ENCODE measurements at places on chromosomes 7 and 10.

GRCh38 chr7:124426621-124427020 is 339.0 kb downstream of the GPR37 start:
- DNase-seq, result no peak

DNA sequence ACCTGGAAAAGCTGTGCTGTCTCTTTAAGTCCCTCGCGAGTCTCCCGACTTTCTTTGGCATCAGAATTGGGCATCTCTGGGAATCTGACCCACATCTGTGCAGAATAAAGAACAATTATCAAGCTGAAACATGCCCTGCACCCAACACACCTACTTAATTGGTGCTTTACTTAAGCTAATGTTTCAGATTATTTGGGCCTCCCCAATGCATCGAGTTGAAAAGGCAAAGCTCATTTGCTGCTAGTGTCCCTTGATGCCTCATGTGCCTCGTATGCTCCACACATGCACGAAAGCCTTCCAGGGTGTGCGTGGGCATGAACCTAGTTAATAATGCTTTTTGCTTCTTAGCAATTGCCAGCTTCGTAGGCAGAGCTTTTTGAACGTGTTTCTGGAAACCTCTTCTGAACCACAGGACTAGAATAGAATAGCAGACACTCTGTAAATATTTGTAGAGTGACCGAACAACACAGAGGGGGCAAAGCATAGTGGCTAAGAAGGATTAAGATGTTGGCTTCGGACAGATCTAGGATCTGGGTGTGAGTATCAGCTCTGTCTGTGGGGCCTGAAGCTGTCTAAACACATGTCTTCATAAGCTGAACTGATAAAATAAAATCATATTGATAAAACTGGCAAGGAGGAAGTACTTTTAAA is 26.7 kb upstream of the FGFR2 start:
- DNase-seq, result no peak

DNA sequence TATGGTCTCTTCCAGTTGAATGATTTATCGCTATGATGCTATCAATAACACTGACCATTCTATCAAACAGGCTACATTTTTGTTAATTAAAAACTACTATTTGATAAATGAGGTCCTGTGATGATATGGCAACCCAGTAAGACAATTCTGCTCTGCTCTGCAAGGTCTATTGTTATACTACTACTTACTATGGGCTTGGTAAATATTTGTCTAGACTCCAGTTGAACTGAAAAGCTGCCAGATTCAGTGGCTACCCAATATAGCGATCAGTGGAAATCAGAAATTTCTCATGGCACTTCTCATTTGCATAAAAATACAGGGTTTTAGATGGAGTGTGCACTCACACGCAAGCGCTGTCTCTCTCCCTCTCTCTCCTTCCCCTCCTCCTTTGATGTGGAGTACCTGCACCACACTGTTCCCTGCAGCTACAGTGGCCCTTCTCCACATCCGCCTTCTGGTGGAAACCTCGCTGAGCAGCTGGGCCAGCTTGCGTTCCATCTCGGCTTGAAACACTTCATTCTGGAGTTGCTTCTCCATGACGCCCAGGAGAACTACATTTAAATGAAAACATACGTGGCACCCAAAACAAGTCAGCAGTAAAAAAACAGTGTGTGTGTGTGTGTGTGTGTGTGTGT is 77.9 kb downstream of the KIAA1549 start:
- DNase-seq, result no peak

- no peak for DNase-seq
Observed at GRCh38 chr7:77985232-77985973, 186.8 kb downstream of the PHTF2 start.

DNA sequence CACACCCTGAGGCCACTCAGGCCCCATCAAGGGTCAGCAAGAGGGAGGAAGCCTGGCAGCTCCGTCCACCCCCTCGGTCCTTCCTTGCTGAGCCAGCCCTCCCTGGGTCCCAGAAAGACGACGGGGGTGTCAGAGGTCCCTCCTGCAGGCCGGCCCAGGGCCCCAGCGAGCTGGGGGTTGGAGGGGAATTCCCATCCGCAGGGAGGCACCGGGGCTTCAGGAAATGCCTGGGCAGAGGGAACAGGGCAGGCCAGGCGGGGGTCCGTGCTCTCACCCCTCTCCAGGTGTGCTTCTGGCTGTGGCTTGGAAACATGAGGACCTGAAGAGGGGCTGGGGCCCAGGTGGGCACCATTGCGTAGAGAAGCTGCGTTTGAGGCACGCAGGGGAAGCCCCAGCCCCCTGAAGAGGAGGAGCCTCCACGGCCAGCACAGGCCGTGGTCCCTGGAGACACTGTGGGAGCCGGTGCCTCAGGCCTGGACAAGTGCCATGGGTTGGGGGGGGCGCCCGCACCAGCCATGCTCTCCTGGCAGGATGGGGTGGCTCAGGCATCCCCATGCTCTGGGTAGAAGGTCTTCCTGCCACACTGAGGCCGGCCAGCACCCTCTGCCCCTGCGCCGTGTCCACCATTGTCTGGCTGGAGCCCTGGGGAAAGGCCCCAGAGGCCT is 66.7 kb downstream of the PDGFA start:
- no peak for DNase-seq

DNA sequence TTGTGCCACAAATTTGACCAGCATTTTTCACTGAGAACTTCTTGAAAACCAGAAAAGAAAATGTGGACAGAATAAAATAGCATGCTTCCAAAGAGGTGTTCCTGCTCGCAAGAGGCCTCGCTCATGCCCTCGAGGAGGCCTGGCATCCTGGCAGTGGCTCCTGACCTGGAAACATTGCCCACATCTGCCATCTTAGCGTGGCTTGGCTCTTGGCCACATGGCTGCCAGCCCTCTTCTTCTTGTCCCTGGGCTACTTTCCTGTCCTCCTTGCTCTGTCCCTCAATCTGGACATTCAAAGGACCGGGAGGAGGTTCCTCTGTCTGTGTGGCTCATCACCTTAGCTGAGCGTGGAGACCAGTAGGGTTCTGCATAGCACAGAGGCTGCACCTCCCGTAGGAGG is 131.6 kb upstream of the TMEM72 start:
- DNase-seq, result no peak

GRCh38 chr7:23285657-23286646 is 13.2 kb upstream of the MALSU1 start:
- no peak for DNase-seq

- no peak for DNase-seq
Observed at GRCh38 chr10:116599991-116600390, 9.2 kb downstream of the PNLIPRP1 start.

DNA sequence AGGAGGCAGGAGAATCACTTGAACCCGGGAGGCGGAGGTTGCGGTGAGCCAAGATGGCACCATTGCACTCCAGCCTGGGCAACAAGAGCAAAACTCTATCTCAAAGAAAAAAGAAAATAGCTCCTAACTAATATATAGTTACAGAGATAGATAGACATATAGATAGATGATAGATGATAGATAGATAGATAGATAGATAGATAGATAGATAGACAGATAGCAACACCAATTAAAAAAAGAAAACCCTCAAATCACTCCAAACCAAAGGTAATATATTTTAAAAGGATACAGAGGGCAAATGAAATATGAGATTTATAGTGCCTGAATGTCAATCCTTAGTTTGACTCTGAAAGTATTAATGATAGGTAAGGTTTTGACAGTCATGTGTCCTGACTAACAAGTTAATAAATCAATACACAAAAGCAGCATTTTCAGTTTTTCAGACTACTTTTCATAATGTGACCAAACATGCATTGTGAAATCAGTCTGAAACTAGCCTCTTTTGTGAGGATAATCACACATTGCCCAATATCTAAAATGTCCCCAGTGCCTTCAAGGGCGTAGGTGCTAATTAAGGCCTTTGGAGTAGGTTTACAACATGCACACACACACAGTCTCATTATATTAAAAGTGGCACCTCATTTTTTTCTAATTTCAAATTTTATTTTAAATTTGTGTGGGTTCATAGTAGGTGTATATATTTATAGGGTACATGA is 61.2 kb downstream of the BPGM start:
- DNase-seq, result no peak

DNA sequence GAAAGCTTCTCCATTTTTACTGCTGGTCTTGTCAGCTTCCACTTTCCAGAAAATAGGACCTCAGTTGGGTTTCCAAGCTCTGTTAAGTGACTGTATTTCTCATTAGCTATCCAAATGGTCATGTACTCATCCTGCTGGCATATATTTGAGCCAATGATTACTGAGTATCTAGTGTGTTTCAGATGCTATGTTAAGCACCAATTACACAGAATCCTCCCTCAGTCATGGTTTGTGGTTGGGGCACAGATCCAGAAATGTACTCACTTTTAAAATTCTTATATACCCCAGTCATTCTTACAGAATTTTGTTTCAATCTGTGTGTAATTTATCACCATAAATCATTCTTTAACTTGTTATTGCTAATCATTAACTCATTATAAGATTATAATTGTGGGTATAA is 362.3 kb upstream of the MTPN start:
- no peak for DNase-seq

DNA sequence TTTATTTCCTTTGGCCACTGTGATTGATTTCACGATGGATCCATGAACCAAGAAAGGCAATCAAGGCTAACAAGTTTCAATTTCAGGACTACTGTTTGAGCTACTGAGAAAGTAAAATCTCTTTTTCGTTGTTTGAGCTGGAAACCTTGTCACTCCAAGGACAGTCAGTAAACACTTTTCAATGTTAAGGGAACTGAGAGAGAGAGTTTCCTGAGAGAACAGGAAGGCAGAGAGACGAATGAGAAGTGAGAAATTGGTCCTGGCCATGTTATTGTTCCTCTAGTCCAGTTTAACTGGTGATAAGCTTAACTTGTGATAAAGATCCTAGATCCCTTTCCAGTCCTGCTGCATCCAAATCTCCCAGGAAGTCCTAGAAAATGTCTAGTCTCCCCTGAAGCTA is 909 bp upstream of the AKR1D1 start:
- no peak for DNase-seq

GRCh38 chr10:59557642-59558041 is 152.0 kb downstream of the SLC16A9 start:
- no peak for DNase-seq

DNA sequence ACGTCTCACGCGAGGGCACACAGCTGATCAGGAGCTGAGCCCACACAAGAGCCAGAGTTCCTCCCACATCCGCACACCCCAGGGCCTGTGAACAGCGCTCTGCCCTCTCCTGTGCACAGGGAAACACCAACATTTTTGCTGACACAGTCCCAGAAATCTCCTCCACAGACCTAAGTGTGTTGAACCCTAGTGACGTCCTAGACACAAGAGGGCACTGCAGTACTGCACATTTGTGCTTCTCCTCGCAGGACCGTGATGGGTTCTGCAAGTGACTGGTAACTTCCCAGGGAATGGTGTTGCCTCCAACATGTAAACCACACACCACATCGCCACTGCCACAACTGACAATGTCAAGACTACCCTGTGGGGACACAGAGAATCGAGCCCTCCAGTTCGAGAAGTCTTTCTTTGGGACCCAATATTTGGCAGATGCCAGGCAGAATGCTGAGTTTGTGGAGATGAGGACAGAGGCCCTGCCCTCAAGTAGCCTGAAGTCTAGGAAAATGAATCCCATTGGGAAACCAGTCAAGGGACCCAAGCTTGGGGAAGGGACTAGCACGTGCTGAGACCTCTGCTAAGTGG is 170.3 kb downstream of the PAXIP1 start:
- peak; percentile 38 for DNase-seq

GRCh38 chr7:154503962-154504550 is 451.9 kb downstream of the DPP6 start:
- DNase-seq, result peak; percentile 19

GRCh38 chr10:91805110-91805838 is 7.0 kb downstream of the TNKS2 start:
- DNase-seq, result no peak

DNA sequence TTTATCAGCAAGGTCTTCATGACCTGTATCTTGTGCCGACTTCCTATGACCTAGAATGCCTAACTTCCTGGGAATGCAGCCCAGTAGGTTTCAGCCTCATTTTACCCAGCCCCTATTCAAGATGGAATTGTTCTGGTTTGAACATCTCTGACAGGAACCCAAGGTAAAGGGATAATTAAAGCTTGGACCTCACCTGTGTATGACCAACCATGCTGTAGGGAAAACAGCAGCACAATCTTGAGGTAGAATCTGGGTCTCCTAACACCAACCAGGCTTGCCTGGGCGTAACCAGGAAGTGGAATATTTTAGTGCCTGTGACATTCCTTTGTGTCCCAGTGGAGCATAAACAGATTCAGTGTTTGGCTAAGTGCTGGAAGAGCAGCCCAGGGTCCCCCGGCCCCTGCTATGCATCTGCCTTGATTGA is 94.1 kb downstream of the PFKFB3 start:
- DNase-seq, result no peak

GRCh38 chr7:112080978-112081377 is 125.2 kb downstream of the DOCK4 start:
- no peak for DNase-seq

DNA sequence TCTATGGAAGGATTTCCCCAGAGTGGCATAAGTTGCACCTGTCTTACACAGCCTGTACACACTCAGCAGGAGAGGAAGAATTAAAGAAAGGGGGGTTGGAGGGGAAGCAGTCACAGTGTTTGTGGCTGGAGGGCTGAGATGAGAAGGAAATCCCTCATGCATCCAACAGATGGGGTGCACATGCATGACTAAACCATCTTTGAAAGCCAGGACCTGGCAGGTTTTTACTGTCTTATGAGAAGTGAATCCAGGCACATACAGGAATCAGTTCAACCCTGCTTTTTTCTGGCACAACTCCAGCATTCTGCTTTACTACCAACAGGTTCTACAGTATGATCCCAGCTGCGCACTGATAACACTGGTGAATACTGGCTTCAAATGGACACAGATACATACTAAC is 107.7 kb downstream of the CACNA2D1 start:
- DNase-seq, result no peak

DNA sequence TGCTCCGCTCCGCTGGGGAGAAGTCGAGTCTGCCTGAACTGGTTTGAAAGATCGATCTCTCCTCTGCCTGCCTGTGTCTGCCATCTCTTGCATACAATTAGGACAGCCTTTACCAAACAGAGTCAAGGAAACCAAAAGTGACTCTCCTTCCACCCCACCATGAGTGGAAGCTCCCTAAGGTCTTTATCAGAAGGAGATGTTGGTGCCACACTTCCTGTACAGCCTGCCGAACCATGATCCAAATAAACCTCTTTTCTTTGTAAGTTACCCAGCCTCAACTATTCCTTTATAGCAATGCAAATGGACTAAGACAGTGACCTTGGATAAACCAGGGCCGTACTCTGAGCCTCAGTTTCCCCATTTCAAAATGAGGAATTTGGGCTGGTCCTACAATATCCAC is 106.3 kb upstream of the GDF10 start:
- no peak for DNase-seq

DNA sequence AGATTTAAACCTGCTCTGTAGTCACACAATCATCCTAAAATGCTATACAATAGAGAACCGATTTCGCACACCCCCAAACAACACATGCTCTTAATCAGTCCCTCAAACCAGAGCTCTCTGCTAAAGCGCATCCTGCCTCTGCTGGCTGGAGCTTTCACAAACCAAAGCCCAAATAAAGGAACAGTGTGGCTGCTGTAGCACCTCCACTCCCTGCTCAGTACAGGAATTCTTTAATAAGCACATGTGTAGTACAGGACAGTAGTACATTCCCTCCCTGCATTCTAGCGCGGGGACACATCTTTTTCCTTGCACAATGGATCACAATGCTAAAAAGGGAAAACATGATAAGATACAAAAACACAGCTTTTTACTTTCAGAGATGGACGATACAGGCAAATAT is 684.6 kb downstream of the MAGI2 start:
- no peak for DNase-seq

GRCh38 chr10:92991513-92991912 is 69.1 kb upstream of the CYP26C1 start:
- DNase-seq, result no peak
